B cell (primary cell): ENCODE measurements at places on chromosomes 1 and 21. TPM values are rescaled to one million over a fixed set of nuclear protein-coding genes. Genes with fewer than 3 reads are reported as not detected.

AMY1A gene
- total RNA-seq: not detected in 2 replicates

TCHH gene
- not detected in 2 replicates for total RNA-seq

DNA sequence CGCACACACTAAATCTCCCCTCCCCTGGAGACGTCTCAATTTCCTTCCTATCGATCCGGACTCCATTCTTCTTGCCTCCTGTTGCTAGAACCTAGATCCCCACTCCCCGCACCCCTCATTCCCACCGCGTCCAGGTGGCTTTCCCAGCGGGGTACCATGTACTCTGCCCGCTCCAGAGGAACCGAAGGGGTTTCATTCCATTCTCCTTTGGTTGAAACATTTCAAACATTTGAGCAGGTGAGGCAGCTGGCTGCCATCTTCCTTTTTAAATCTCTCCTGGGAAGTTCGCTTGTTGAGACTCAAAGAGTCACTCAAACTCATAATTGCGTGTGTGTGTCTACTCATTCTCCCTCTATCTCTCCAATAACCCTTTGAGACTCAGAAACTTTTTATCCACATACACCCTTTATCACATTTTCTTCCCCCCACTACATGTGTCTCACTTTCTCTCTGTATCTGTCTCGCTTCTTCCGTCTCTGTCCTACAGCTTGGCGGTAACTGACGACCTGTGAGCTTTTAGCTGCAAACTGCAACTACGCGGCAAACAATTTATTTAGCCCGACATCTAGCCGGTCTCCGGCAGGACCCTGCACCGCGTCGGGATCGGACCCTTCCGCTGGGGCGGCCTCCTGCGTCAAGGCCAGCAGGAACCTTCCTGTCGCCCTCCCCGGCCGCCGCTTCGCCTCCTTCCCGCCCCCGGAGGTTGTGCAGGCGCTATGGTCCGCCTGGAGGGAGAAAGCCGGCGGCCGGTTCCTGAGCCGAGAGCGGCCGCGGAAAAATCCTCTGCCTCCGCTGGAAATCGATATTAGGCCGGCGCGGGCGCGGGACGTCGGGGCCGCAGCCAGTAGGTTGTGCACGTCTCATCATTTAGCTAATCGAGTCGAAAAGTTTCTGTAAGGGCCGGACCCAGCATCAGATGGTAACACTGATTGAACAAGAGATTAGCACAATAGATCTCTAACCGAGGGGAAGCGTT is 3.0 kb upstream of the FOXD3 start:
- DNase-seq: peak; percentile 35

DNA sequence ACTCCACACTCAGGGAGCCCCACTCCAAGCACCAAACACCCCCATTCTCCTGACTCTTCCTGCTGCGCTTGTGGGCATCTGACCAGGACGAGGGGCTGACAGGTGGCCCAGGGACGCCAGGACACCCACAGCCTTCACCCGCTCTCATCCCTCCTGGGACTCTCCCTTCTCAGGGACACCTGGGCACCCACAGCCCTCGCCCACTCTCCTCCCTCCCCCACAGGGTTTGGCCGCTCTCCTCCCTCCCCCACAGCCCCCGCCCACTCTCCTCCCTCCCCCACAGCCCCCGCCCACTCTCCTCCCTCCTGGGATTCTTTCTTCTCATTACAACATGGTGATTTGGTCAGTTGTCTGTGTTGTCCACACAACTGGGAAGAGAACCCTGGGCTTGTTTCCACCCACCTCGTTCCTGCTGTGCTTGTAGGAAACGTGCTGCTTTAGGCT is 43.4 kb downstream of the PRDM15 start:
- no peak for DNase-seq

DNA sequence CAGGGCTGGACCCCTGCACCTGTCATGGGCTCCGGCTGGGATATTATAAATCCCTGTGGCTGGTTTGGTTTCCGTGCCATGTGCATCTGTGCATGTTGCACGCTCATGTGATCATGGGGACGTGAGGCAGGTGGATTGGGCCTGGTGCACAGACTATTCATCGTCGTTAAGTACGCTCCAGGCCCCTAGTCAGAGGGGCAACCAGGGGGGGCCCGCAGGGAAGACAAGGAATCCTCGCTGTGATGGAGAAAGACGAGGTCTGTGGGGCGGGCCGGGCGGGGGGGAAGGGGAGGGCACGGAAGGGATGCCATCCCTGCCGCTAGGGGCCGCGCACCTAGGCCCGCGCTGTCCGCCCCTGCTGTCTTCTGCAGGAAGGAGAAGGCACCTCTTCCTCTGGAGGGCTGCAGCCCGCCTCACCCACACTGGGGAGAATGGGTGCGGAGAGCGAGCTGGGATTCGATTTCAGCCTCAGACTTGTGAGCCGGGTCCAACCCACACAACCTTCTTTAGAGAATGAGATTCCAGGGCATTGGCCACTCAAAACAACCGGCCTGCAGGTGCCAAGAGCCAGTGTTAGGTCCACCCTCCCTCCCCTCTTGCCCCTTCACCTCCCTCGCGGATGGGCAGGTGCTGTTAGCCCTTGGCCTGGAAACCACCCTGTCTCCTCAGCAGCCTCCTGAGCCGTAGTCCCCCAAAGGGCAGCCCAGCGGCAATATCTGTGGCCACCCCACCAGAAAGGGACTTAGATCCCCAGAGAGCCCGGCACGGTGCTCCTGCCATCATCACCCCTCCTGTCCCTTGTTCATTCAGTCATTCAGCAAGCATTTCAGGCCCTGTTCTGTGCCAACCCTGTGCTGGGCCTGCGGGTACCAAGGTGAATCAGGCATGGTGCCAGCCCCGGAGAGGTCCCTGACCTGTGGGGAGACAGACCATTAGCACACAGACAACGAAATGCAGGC is 950 bp upstream of the LRP8 start:
- DNase-seq: peak; percentile 36
